ENCODE measurements at places on chromosomes 13 and 19.

DNA sequence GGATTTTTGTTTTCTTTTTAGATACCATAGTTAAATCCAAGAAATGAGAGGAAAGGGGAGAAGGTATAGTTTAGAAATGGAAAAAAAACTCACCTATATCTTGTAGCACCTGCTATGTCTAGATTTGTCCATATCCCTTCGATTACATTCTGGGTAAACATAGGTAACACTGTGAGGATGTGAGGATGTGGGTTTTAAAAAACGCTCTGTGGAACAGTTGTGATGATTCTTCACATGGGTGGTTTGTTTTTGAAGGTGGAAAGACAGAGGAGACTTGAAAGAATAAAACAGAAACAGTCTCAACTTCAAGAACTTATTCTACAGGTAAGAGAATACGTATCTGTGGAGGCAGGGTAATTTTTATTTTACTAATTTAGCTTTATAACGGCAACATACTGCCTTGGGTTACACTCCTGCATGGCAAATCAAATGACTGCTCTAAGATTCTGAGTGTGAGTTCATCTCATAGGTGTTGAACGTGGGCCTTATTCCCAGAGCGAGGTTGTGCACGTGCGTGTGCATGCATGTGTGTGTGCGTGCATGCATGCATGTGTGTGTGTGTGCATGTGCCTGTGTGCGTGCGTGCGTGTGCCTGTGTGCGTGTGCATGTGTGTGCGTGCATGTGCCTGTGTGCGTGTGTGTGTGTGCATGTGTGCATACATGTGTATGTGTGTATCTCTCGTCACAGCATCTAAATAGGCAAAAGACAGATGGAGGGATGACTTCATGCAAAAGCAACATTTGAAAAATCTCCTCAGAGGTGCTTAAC is 23.5 kb downstream of the ATP4B start:
- DNase-seq: no peak

DNA sequence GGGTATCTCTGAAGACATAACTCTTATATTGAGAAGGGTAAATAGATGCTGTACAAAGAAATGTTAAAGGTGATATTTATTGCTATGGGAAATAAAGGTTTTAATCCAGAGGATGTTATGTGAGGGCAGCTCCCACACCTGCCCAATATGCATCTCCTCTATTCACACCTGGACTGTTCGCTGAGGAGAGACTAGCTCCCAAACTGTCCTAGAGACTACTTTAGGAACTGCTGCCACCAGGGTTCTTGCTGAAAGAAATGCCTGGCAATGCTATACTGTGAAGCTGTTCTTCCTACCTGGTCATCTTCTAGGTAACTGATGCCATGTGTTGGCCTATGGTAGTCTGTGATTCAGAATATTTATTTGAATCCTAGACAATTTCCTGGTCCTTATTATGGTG is 1421.5 kb upstream of the SPRY2 start:
- DNase-seq: no peak

DNA sequence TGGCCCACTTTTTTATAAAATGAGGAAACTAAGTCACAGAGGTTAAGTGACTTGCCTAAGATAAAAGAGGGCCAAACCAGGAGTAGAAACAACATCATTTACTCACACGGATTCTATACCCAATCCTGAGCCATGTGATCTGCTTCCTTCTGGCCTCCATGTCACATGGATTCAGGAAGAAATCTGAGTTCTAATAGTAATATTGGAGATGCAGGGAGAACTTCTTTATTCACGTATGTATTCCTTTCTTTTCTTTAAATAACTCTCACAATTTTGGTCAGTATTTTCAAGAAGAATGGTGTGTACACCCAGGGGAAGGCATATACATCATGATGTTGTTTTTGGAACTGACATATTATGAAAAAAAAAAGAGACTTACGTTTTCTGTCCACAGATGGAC is 1.8 kb downstream of the POSTN start:
- no peak for DNase-seq

DNA sequence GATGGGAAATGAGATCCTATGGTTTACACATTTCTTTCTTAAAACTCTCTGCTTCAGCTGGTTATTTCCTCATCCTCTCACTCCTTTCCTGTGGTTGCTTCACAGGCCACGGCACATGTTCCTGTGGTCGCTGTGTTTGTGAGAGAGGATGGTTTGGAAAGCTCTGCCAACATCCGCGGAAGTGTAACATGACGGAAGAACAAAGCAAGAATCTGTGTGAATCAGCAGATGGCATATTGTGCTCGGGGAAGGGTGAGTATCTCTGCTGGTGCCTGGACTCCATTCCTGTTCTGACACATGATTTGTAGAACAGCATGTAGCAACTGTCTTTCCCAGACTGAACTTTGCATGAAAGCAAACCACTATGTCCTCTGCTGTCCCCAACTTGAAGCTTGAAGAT is 254.2 kb downstream of the ITGBL1 start:
- DNase-seq: no peak

DNA sequence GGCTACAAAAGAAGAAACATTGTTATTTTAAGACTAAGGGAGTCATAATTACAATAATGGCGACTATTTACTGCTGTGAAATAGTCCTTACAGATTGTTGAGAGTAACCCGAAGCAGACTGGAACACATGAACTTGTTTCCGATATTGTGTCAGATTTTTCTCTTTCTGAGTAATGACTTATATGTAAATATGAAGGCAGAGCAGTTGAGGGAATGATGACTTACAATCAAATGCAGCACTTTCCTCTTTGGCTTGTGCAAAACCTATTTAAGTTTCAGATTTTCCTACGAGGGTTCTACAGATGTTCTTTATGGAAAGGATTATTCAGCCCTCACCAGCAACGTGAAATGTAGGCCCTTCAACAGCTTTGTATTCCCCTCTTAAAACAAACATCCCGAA is 198.6 kb downstream of the RGCC start:
- DNase-seq: no peak

Data from iPS-NIHi11 (cell line).